D721Med (cell line): ENCODE measurements at places on chromosomes 13 and 19.

GRCh38 chr13:43200736-43201135 is 177.3 kb downstream of the DNAJC15 start:
- DNase-seq = no peak

DNA sequence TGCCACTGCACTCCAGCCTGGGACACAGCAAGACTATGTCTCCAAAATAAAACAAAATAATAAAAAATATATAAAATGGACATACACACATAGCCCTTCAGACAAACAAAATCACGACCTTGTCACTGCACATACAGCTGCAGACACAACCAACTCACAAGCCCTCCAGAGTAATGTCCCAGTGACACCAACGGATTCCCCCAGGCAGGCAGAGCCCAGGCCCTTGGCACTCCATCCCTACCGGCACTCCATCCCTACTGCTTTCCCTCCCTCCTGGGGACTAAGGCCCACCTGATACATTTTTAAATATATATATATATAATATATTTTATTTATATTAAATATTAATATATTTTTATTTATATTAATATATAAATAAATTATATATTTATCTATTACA is 18.5 kb downstream of the ZNF101 start:
- no peak for DNase-seq

GRCh38 chr19:55495646-55496349 is 7.6 kb downstream of the SSC5D start:
- no peak for DNase-seq

- DNase-seq = no peak
These were observed 11.8 kb downstream of the SH3GL1 start for GRCh38 chr19:4388337-4389063.

DNA sequence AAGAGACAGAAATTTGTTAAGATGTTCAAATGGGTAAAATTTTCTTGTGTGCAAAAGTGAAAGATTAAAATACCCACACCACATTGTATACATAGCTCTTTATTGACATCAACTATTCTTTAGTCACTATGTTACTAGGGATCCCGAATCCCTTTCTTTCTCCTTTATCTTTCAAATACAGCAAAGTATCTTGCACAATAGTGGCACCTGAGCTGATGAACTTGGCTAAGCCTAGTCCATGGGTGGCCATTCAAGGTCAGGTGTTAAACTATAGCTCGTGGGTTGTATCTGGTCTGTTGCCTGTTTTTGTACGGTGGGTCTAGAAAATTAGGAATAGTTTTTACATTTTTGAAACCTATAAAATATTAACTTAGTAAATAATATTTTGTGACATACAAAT is 210.9 kb downstream of the SLITRK6 start:
- DNase-seq = no peak

DNA sequence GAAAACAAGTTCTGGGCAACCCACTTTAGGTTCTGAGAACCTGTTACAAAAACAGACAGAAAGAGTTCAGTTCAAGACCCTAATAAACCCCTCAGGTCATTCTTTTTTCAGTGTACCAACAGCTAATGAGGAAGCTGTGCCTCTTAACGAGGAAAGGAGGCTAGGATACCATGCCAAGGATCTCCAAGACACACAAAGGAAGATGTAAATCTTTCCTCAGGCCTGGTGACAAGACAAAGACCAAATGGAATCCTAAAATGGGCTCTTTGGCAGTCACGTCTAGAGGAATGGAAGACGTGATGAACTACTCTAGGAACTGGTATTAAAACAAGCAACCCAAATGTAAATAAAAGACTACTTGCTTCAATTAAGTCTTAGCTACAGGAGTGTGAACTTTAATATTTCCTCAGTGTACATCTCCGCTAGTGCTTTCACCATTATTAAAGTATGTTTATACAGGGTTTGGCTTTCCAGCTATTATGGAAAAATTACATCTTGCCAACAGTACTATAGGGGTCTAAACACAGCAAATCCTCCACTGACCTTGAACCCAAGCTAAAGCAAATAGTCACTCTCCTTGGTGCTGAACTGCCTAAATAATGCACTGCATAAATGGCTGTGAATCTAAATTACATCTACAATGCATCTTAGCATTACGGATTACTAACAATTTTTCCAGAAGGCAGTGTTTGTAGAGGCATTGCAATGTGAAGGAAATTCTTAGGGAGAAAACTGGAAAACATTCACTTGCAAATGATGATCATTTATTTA is 42.3 kb downstream of the ENOX1 start:
- no peak for DNase-seq

- no peak for DNase-seq
These were observed 158.4 kb upstream of the CSNK1A1L start for GRCh38 chr13:37263871-37264270.

DNA sequence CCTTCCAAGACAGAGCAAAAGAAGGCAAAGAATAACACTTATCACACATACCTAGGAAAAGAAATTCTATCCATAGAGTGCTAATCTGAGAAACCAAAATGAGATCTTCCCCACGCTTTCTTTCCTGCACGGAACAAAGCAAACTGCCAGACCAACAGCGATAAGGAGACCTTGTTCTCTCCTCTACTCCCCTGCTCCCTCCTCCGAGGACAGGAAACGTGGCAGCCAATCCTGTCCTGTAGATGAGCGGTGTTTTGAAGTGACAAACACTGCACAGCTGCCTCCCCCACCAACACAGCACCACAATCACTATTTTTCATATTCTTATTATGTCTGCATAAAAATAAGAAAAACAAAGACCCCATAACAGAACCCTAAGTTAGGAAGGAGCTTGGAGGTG is 113.9 kb upstream of the IRS2 start:
- DNase-seq = no peak

GRCh38 chr13:80131204-80131603 is 209.7 kb downstream of the SPRY2 start:
- no peak for DNase-seq

DNA sequence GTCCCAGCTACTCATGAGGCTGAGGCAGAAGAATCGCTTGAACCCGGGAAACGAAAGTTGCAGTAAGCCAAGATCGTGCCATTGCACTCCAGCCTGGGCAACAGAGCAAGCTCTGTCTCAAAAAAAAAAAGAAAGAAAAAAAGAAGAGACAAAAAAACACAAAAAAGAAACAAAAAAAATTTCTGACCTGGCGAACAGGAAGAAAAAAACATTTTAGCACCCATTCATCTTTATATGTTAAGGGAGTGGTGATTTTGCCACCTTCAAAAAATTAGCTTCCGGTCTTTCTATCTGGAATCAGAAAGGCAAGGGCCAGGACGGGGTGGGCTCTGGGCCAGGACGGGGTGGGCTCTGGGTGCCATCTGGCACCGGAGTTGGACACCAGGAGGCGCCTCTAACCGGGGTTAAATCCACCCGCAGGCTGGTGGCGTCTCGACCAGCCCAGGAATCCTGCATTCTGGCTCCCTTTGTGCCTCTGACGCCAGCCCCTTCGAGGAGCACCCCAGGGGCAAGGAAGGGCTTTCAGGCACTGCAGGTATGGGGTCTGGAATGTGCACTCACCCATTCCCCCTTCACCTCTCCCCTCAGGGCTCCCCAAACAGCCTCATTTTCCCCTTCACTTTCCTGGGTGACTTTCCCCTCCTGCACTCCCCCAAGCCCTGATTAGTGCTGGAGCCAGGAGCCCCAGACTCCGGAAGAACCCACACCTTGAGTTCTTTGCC is 10.4 kb upstream of the ZSWIM4 start:
- no peak for DNase-seq

- no peak for DNase-seq
These were observed 6.9 kb downstream of the ZNF221 start for GRCh38 chr19:43957891-43958290.

- DNase-seq = no peak
These were observed 9.7 kb upstream of the LENG8 start for GRCh38 chr19:54439174-54439851.

DNA sequence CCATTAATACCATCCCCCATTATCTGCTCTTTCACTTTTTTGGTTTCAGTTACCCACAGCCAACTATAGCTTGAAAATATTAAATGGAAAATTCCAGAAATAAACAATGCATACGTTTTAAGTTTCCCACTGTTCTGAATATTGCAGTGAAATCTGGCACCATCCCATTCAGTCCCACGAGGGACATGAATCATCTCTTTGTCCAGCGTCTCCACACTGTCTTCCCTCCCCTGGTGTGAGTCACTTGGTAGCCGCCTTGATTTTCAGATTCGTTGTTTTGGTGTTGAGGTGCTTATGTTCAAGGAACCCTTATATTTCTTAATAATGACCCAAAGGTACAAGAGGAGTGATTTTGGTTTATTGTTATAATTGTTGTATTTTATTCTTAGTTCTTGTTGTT is 246.1 kb downstream of the DCT start:
- no peak for DNase-seq

DNA sequence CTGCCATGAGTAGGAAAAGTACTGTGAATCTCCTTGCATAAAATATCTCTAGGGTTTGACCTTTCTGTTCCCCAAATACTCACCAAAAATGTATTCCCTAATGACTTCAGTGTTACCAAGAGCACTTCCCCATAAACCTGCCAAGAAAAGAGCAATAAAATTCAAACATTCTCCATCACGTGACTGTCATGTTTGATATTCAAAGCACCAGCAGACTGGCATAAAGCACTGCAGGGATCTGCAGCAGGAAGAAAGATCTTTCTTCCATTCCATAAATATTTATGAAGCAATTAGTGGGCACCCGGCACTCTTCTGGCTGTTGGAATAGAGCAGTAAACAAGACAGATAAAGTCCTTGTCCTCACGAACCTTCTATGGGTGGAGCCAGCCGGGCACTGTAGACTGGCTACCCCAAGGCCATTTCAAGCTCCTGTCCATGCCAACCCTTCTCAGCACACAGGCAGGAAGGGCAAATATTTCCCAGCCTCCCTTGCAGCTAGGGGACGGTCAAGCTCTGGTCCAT is 20.3 kb downstream of the PLA2G4C start:
- DNase-seq = no peak

DNA sequence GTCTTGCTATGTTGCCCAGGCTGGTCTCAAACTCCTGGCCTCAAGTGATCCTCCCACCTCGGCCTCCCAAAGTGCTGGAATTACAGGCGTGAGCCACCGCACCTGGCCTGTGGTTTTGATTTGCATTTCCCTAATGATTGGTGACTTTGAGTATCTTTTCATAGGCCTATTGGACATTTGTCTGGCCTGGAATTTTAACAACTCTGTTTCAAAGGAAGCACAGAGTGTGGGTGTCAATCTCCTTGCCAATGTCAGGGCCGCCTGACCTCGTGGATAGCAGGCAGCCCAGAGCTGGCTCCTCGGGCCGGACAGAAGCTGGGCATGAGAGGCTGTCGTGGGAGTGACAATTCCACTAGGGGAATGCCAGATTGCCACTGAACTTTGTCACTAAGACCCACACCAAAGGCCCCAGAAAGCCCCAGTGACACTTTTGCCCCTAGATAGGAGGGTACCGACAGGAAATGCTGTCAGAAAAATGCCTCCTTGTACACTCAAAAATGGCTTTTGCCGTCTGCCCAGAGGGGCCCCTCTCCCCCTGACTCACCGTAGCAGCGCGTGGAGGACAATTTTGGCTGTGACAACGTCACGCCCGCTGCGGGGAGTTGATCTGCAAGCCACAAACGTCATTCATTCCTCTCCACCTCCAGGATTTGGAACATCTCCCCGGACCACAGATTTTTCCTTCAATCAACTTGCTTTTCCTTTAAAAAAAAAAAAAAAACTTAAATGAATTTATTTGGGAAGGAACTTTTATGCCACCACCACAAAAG is 11.7 kb upstream of the ADGRE5 start:
- DNase-seq = no peak

GRCh38 chr13:39559847-39560246 is 43.1 kb downstream of the LHFPL6 start:
- DNase-seq = no peak

- no peak for DNase-seq
These were observed 1115.9 kb upstream of the PCDH9 start for GRCh38 chr13:68345963-68346531.

GRCh38 chr13:111854403-111854802 is 212.5 kb upstream of the SOX1 start:
- DNase-seq = no peak

- no peak for DNase-seq
These were observed 3.3 kb downstream of the CFD start for GRCh38 chr19:862581-863314.

DNA sequence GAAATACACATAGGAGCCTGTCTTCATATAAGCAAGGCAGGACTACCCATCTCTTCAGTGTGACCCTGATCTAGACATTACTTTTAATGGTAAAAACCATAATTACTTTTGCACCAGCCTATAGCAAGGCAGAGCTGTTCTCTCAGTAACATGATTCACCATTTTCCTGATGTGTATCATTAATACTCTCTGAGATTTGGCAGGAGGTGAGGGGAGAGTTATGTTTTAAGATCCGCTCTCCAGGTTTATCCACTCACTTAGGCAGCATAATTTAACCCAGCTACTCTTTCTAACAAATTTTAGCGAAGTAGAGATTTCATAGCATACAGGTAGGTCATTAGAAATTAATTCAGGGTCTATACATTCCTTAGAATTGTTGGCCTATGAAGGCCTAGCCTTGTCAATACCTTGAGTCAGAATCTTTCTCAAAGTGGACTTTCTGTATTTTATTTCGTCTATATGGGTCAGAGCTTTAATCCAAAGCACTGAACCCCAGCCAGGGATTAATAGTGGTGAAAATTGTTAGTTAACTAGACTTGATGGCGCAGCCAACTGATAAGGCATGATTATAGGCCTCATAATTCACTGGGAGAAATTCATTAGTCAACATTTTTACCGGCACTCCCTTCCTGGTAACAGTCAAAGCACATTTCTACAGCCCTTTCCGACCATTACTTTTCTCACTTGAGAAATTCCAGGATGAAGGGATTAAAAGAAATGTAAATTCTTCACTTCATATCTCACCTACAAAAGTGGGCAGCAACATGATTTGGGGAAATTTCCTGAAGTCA is 955.1 kb downstream of the DIAPH3 start:
- no peak for DNase-seq

DNA sequence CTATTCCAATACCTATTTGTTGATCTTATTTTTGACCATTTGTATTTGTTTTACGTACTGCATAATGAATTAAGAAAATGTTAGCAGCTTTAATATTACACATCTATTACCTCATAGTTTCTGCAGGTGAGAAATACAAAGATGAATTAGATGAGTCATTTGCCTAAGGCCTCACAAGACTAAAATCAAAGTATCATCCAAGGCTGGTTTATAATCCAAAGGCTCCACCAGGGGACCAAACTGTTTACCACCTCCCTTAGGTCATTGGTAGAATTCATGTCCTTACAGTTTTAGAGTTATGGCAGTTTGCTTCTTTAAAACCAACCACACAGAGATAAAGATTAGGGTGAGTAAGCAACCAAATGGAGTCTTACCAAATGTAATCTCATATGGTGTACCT is 848.1 kb downstream of the SLITRK6 start:
- DNase-seq = no peak

- DNase-seq = no peak
These were observed 24.2 kb downstream of the RASA3 start for GRCh38 chr13:114108141-114108761.
